BE2C (cell line): ENCODE measurements at places on chromosomes 3 and 15.

GRCh38 chr3:14179114-14179465, 473 bp downstream of the LSM3 start:
- no peak for DNase-seq

GRCh38 chr15:47877836-47878235, 160.5 kb downstream of the SEMA6D start:
- DNase-seq = no peak

DNA sequence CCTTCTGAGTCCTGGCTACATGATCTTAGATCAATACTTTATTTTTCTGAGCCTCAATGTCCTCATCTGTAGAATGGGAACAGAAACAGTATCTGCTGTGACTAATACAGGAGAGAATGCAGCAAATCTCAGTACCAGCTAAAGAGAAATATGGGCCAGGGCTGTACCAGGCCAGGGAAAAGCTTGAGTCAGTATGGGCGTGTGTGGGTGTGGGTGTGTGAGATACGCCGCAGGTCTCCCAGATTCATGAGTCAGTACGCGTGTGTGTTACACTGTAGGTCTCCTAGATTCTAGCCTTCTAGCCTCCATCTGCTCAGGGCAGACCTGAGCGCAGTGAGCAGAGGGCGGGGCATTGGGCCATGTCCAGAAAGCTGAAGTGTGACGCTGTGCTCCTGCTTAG, 15.2 kb downstream of the GNAI2 start:
- no peak for DNase-seq

- DNase-seq = no peak
These were observed 25.7 kb downstream of the GPR15 start for GRCh38 chr3:98557324-98558010.

GRCh38 chr3:187673012-187673411, 2.8 kb upstream of the SST start:
- DNase-seq = no peak

DNA sequence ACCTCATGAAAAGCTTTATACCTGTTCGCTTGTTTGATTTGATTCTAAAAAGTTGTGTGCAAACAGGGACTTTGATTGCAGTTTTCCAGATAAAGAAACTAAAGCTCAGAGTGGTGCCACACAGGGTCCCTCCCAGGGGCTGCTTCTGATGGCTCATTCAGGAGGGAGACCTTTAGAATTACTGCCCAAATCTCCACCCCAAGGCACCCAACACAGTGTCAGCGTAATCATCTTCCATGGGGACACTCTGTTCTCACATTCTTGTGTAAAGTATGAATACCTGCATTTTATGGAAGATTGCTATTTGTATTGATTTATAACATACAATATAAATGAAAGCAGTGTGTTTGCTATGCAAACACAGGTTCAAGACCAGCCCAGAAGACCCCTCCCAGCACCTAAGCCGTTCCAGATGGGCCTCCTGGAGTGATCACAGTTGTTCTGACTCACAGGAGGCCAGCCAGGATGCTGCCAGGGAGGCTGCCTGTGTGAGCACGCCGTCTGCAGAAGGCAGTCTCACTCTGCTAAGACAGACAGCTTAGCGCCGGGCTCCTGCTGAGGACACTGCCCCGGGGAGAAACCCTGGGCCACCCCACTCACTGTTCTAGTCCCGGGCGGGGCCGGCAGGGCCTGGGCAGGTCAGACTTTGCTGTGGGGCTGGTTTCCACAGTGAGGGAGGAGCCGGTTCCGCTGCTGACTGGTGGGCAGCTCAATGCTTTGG, 185.6 kb downstream of the FAM43A start:
- peak; percentile 68 for DNase-seq

DNA sequence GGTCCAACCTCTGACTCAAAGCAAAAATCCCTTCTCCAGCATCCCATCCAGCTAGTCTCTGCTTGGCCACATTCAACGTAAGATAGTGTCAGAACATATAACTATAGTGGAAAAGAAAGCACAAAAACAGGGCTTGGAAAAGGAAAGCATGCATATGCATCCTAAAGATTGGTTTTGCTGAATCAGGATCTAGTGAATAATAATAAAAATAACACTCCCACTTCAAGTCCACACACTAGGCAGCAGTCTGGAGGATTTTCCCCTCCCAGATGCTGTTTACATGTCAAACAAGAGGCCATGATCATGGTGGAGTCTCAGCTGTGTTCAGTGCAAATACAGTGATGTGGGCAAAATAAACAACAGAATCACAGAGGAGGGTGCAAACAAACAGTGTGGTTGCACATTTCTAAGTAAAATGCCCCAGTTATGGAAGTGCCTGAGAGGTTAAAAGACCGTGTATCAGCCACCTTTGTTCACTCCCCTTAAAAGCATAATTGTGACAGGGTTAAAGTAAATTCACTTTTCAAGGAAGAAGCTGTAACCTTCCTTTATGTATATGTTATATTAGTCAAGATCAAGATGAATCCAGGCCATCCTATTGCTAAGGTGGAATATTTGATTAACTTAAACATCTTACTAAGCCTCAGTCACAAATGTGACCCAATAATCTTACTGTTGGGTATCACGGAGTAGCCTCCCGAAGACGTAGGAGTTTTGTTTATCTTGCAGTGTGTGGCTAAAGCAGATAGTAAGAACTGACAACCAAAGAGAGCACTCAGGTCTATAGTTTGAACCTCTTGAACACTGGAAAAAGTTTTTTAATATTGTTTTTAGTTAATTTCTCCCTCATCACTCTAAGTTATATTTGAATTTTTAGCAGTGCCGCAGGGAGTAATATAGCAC, 424.5 kb downstream of the SOX2 start:
- no peak for DNase-seq

DNA sequence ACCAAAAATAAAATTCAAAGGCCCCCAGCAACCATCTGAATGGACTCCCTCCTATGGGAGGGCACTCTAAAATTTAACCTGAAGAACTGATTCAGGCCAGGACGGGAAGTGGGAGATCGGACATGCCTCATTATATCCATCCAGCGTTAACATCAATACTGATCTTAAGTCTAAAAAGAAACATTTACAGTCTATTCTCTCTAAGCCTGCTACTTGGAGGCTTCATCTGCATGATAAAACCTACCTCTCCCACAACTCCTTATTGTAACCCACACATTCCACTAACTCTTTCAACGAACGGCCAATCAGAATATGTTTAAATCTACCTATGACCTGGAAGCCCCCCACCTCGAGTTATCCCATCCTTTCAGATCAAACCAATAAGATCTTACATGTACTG, 68.4 kb downstream of the HERC1 start:
- DNase-seq = no peak

DNA sequence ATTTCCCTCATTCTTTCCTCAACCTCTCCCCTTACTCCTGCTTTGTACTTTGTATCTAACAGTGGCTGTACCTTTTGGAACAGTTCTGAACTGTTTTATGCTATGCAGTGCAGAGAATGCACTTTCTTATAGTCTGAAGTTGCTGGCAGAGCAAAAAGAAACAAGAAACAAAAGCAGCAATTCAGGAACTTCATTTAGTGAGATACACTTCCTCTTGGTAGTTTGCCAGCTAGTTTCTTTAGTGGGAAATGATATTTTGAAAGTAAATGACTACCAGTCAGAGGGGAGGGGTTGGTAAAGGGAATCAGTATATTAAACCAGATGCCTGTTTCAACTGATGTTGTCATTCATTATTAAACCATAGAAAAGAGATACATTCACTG, 55.0 kb upstream of the CHD2 start:
- no peak for DNase-seq

DNA sequence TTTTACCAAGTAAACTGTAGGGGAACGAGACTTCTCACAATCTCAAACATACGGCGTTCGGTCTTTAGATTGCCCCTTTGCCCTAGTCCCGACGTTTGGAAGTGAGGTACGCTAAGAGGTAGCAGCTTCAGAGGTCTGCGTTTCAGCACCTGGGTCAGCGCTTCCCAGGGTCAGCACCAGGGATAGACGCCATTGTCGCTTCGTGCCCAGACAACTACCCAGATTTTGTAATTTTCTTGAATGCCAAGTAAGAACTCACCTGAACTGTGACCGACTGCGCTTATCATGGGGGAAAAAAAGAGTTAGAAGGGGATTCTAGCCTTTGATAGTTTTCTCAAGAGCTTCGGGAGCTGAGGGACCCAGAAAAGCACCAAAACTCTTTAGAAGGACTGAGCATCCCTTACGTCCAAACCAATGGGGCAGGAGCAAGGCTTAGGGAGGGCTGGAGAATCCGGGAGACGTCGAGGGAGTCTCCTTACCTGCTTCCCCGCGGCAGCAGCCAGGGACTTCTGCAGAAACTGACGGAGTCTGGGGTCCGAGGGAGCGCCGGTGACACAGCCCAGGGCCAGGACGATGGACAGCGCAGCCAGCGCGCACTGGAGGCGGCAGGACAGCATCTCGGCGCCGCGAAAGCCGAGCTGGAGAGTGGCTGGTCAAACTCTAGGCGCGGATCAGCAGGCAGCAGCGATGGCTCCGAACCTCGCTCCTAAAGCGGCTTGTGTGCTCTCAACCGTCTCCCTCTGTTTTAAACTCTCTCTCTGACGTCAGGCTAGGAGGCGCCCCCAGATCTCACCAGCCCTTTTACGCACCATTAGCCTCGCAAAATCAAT, at the start of gene SST:
Gene SST (minus strand): TSS at position 720 of the 830 bp plus-strand sequence. CDS start 103 bp downstream, at position 617.
- DNase-seq = peak; percentile 15

GRCh38 chr3:156721687-156722618, 47.6 kb downstream of the TIPARP start:
- DNase-seq = no peak

DNA sequence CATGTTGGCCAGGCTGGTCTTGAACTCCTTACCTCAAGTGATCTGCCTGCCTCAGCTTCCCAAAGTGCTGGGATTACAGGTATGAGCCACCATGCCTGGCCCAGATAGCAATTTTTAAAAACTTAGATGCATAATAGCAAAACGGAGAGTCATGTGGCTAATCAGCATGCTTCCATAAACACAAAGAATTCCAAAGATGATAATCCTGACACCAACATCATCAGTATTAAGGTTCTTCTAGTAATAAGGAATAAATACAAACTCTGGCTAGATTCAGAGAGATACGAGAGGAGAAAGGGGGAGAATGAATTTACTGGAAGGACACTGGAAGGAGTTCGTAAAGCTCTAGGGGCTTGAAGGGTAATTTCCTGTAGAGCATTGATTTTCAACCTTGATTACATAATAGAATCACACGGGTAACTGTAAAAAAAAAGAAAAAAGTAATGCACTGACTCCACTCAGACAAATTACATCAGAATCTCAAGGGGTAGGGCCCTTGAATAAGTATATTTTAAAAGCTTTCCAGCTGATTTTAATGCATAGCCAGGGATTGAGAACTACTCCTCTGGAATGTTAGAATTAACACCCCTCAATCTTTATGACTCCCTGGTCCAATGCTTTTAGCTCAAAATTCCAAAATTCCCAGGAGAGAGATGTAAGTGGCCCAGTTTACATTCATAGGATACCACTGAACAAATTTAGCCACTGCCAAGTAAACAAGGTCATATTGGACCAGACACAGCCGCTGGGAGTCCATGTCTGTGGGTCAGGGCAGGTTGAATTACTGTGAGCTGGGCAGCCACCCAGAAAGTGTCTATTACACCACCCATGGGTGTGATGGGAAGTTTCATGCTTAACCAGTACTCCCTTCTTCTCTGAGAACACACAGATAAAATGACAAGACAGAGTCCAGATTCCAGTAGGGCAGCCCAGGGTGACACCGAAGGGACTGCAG, 243.9 kb downstream of the TBL1XR1 start:
- DNase-seq = no peak

- DNase-seq = no peak
These were observed 271.5 kb downstream of the TLE3 start for GRCh38 chr15:69825941-69826818.

GRCh38 chr3:31733234-31733667, 200.5 kb downstream of the STT3B start:
- no peak for DNase-seq

- no peak for DNase-seq
These were observed 32.2 kb upstream of the SEC13 start for GRCh38 chr3:10353160-10353559.

DNA sequence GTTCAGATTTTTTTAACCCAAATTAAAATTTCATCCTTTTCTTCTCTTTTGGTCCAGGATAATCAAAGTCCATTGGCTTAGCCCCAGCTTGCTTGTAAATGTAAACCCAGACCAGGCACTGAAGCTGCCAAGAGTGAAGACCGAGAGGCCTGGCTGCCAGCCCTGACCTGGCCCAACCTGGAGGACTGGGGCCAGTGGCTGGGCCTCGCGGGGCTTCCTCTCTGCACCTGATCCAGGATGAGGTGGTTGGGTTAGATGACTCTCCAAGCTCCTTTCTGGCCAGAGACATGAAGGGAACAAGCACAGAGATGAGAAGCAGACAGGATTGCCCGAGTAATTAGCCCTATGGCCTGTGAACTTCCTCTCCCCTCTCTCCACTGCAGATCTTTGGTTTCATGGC, 50.6 kb downstream of the CMTM6 start:
- no peak for DNase-seq

DNA sequence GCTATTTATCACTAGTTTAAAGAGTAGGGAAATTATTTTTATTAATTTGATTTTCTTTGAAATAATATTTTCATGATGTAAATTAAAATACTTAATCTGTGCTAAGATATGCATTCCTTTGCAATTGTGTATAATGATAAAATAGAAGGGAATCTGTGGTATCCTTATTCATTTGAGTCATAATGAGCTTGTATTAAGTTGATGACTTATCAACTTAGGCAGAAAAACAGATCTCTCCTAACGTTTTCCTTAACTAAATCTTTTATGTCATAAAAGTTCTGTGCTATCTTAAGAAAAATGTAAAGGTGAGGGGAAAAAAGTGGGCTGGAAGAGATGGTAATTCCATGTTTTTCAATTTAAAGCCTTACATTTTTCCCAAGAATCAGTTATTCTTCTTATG, 1.9 kb downstream of the FGF7 start:
- no peak for DNase-seq

- DNase-seq = no peak
These were observed 2.1 kb downstream of the PDIA3 start for GRCh38 chr15:43748376-43748775.

DNA sequence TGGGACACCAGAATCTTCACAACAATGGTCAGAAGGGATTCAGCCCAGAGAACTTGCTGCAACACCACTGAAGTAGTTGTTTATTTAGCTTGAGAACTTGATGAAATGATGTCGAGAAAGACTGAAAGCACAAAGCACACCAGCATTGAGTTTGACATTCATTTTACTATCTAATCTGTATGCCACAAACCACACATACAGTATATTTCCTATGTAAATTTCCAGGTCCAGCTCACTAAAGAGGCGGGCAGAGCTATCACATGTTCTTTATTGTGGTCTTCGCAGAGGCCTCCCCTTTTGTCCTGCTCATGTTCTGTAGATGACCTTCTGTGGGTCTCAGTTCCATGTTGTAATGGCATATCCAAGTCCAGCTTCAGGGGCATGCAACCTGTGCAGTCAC, 10.4 kb upstream of the FMN1 start:
- no peak for DNase-seq

GRCh38 chr15:59622289-59622688, 10.7 kb downstream of the GCNT3 start:
- DNase-seq = peak; percentile 57

DNA sequence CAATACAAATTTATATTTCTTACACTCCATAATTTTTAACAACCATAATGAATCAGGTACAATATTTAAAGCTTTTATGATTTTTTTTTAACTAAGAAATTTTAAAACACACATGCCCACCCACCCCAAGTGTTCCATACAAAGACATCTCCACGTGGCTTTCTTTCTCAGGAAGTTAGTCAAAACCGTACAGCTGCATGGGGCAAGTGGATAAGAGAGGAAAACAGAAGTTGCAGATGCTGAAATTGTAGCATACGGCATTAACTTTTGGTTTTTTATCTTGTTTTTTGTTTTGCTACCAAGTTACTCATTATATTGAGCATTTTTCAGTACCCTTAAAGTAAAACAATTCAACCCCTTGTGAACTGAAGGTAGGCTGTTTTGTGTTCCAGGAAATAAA, 14.8 kb downstream of the GNB4 start:
- no peak for DNase-seq
